ENCODE measurements at places on chromosomes 13 and 19.

GRCh38 chr19:46447824-46448223 is 19.1 kb upstream of the PNMA8C start:
- no peak for DNase-seq

GRCh38 chr19:14391156-14391821 is 10.0 kb downstream of the ADGRE5 start:
- DNase-seq: no peak

DNA sequence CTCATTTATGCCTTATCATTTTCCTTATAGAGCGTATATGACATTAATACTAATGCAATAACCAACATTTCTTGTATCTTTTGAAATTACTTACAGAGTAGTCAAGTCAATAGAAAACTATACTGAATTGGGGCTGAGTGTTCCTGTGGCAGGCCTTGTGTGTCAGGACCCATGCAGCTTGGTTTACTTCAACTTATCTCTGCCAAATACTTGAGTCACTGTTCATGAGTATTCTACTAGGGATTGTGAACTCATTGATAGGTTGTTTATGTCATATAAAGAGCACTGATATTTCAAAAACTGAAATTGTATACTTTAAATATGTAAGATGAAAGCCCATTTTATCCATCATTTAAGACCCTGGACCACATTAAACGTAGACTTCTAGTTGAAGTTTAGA is 688.6 kb upstream of the SLITRK1 start:
- DNase-seq: no peak

DNA sequence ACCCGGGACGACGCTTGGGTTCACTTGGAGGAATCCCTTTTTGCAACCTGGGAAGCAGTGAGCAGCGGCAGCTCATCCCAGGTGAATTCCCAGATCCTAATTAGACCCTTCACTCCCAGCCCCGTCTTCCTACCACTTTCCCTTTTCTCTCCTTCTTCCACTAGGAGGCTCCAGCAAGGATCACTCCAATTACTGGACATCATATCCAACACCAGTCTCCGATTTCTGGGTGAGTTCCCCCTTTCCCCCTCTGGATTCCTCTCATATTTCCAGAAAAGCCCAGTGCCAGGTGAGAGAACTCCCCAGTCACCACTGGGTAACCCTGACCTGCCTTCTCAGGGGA is 17.1 kb upstream of the ZSCAN4 start:
- no peak for DNase-seq

- no peak for DNase-seq
Observed at GRCh38 chr19:35925501-35925900, 10.7 kb upstream of the LRFN3 start.

- DNase-seq: no peak
Observed at GRCh38 chr13:19680751-19681150, 47.3 kb downstream of the MPHOSPH8 start.

DNA sequence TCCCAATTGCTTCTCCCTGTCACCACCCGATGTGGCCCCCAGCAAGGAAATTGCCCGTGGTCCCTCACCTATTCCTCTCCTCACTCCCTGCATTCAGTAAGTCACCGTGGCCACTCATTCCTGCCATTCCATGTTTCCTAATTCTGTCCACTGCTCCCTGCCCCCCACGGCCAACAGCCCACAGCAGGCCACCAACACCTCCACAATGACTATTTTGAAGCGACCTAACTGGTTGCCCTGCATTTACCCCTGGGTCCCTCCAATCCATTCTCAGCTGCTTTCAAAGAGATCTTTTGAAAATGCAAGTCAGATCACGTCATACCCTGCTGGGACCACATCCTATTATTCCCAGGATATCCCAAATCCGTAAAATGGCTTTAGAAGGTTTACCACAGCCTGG is 210.4 kb downstream of the DCLK1 start:
- DNase-seq: peak; percentile 36

GRCh38 chr13:29964181-29964845 is 113.9 kb upstream of the UBL3 start:
- no peak for DNase-seq

DNA sequence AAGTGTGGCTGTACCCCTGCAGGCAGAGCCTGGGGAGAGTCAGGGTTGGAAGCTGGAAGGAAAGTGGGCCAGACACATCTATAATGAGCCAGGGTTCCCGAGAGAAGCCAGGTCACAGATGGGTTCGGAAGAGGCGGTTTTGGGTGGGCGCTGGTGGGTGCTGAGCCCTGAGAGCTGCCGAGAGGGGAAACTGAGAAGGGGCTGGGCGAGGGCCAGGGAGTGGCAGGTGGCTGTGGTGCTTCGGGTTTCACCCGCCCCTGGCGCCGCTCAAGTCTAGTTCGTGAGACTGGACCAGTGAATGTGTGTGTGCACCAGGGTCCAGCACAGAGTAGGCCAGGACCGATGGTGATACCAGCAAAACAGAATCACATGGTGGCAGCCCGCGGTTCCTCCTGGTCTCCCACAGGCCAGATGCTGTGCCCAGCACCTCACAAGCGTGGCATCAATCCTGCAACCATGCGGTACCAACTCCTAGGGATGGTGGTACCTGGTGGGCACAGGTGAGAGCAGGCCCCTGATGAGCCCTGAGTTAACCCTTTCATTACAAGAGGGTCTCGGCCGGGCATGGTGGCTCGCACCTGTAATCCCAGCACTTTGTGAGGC is 1.8 kb upstream of the LRRC4B start:
- DNase-seq: no peak

DNA sequence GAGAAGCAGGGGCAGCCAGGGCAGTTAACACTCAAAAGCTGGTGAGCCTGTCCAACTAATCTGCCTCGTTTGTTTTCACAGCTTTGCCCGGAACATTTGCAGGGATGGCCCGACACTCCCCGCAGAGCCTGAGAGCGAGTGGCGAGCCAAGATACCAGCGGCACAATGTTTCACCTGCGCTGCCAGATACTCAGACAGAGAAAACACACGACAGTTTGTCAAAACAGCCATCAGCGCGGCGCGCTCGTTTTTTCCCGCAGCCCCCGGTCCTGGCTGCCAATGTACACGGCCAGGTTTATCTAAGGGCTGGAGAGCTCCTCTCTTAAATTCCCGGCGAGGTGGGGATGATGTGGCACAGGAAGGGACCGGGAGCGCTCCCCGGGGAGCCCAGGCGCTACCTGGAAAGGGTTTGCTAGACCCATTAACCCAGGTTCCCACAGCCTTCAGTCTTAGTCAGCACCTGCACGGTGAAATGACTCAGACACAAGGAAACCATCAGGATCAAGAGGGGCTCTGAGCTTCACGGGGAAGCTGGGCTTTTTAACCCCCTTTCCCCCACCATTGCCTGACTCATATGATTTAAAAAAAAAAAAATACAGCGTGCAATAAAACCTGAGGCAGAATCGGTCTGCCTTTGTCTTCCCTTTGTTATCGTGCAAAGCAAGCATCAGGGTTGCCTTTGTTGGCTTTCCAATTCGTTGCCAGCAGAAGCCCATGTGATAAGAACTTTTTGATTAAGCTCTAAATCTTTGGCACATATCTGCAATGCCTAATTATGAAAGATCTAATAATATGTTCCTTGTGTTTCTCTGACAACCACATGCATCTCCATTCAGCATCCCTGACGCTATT is 186.2 kb downstream of the EFNB2 start:
- peak; percentile 79 for DNase-seq

DNA sequence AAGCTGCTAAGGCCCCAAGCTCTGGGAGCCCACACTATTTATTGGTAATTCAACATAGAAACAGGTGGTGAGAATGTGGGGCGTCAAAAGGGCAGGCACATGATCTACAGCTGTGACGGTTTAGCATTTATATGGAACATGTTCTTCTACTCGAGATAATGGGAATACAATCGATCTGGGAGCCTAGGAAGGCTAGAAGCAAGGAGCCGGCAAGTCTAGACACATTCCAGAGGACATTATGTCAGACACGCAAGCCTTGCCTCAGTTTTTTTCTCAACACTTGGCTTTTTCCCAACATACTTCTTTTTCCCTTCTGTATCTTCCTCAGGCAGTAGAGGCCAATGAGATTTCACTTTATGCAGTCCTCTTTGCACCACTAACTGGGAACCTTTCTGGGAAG is 315.7 kb upstream of the SLITRK5 start:
- DNase-seq: no peak

- no peak for DNase-seq
Observed at GRCh38 chr13:53144826-53145225, 116.2 kb downstream of the OLFM4 start.

DNA sequence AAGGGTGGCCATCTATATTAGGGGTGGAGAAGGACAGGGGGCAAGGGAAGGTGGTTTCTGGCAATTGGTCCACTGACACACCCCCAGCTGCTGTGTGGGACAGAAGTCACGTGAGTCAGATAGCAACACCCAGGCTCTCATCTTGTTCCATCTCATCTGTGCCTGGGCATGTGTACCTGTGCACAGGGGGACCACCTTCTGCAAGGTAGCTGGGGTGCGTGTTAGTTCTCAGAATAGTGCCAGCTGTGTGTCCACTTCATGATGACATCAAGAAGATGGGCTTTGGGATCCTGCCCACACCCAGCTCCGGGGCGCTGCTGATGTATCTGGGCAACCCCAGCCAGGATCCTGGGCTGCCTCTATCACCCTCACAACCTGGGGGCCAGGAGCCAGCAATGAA is 38.6 kb downstream of the COL4A2 start:
- DNase-seq: no peak

- DNase-seq: no peak
Observed at GRCh38 chr19:18225702-18226468, at the start of gene PDE4C. TSS of gene PDE4C (minus strand) at chr19:18226438. CDS start at chr19:18226415, 23 bp downstream.

Data from mesendoderm (in vitro differentiated cells).